SW480 (cell line): ENCODE measurements at places on chromosomes 1 and 21.

DNA sequence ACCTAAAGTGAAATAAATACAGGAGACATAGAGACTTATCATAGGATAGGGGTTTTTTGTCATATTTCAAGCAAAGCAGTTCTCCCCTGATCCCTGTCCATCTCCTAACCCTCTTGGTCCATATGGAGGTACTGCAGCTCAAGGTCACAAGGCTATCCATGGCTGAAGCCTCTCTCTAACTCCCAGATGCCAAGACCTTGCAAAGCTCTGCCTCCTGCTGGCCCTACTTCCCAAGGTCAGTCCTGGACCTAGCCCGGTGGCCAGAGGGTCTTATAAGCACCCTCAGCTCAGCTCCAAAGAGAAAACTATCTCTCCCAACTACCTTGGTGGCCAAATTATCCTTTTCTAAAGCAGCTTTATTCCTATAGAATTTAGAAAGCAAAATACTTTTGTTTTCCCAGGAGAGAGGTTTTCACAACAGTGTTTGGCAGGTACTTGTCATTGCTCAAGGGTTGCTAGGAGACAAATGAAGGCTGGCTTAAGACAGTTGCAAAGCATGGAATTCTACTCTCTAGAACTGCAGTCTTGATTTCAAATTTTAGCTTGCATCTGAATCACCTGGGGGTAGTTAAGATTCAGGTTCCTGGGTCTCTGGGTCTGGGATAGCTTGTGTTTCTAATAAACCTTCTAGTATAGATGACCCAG lies 121.5 kb downstream of the XCL2 start:
- DNase-seq: no peak

DNA sequence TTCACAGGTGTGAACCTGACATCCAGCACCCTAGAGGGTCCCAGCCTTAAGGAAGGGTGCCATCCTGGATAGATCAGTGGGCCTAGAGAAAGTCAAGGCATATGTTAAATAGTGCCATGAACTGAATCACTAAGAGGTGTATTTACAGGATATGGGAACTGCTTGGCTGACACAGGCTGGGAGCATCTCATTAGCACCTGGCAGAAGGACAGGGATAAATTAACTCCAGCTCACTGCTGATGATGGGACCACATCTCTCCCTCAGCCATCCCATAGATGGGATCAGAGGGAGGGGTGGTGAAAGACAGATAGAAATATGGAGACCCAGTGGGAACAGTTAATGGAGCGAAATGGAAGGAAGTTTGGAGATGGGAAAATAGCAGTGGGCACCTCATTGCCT lies 122.0 kb downstream of the IGSF21 start:
- no peak for DNase-seq

- DNase-seq: no peak
These were observed 438 bp downstream of the MRPS6 start for GRCh38 chr21:34073749-34074282.

DNA sequence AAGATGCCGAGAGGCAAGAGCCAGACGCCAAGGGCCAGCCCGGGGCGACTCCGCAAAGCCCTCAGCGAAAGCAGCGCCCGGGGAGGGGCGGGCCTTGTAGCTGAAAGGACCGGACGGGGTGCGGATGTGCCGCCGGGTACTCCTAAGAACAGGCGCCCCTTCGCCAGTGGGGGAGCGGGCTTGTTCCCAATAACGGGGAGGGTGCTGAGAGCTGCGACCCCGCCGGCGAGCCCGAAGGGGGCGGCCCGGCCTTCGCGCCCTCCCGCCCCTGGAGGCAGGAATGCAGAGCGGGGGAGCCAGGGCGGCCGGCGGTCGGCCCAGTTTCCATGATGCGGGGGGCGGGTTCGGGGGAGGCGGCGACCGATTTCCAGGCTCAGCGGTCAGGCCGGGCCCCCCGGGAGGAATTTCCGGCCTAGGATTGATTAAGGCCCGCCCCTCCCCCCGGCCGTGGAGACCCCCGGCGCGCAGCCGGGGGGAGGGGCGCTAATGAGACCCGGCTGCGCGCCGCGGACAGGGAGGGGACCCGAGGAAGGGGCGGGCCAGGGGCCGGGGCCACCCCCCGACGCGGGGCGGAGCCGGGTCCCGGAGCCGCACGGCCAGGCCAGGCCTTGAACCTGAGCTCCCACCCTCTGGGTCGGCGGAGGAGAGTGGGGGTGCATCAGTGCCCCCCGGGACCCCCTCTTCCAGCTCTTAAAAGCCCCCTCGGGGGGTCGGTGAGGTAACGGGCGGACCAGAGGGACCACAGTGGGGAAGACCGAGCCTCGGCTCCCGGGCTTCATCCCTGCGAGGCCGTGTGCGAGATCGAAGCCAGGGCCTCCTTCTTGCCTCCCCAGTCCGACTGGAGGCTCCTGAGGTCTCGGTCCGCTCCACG lies 898 bp upstream of the TMEM200B start:
- no peak for DNase-seq

DNA sequence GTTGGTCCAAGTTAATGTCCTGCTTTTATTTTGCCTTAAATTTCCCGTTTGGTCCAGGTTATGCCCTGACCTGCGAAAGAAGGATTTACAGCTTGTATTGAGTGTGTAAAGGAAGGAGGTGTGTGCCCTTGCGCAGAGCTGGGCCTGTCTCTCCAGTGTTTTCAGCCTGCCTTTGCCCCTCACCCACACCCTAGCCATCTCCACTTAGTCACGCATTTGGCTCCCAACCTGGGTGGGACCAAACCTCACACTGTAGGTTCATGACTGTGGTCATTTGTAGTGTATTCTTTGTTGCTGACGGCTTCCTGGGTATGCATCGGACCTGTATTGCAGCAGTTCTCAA lies 572 bp upstream of the SRSF10 start:
- peak; percentile 97 for DNase-seq

GRCh38 chr1:36321119-36321951 lies 2.1 kb downstream of the EVA1B start:
- DNase-seq: peak; percentile 68

GRCh38 chr1:87707411-87707810 lies 378.7 kb downstream of the LMO4 start:
- DNase-seq: no peak

- peak; percentile 82 for DNase-seq
These were observed 105.0 kb downstream of the MATN1 start for GRCh38 chr1:30618335-30618747.

GRCh38 chr1:171881442-171881841 lies 40.1 kb downstream of the DNM3 start:
- peak; percentile 58 for DNase-seq

GRCh38 chr1:4784761-4785160 lies 130.4 kb downstream of the AJAP1 start:
- DNase-seq: no peak

DNA sequence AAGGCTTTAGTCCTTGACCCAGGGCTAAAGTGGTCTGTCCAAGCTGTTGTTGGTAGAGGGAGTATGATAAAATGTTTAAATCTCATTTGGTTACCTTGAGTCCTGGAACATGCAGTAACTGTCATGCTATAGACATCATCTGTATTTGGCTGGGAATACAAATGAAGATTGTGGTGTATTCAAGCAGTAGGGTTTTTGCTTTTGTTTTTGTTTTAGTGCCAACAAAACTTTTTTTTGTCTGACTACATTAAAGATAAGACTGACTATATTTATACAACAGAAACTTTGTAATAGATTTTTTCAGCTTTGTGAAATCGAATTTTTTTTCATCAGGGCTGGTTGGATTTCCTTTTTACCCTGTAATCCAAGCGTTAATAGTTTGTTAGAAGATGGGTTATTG lies 7.4 kb upstream of the SARS1 start:
- DNase-seq: no peak

- no peak for DNase-seq
These were observed 401 bp upstream of the ARHGEF10L start for GRCh38 chr1:17539118-17539476.

DNA sequence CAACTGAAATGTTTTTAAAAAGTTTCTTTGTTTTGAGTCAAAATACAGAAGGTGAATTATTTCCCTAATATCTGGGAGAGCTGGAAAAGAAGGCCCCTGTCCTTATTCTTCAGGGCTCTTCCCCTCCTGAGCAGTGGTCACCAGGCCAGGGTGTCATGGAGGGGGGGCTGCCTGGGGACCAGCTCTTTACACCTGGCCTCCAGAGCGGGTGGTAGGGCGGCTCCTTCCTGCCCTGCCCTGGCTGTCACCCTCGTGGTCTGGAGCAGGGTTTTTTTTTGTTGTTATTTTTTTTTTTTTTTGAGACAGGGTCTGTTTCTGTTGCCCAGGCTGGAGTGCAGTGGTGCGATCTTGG lies 6.6 kb downstream of the SKI start:
- DNase-seq: no peak

GRCh38 chr1:226798427-226799411 lies 59.6 kb upstream of the ITPKB start:
- no peak for DNase-seq

- DNase-seq: no peak
These were observed 56.0 kb downstream of the SASS6 start for GRCh38 chr1:100076744-100077143.

- no peak for DNase-seq
These were observed 301.7 kb downstream of the GRIK1 start for GRCh38 chr21:29638138-29638537.

- DNase-seq: no peak
These were observed 18.3 kb downstream of the SGIP1 start for GRCh38 chr1:66552287-66552686.

GRCh38 chr1:58620926-58621325 lies 43.9 kb upstream of the TACSTD2 start:
- no peak for DNase-seq

DNA sequence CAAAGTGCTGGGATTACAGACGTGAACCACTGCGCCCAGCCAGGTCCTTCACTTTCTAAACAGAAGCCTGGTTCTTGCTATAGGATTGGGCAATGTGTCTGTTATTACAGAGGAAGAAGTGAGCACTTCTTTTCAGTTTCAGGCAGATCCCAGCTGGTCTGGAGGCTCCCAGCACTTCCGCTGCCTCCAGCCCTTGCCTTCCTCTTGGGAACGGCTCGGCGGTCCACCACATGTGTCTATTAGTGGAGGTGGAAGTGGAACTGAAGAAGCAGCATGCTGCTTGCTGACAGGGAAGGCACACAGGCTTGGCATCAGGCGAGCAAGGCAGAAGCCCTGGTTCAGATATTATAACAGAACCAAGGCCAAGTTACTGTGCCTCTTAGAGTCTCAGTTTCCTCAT lies 17.0 kb downstream of the MKNK1 start:
- no peak for DNase-seq

DNA sequence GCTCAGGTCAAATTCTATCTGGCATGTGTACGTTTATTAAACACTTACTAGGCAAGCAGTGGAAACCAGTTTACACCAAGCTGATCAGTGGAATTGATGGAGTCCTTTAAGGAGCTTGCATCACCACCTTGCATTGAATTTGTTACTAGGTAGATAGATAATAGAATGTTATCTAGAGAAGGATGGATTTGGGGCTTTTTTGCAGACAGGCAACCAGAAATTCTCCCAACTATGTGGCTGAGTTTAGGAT lies 44.9 kb downstream of the HHAT start:
- DNase-seq: no peak

DNA sequence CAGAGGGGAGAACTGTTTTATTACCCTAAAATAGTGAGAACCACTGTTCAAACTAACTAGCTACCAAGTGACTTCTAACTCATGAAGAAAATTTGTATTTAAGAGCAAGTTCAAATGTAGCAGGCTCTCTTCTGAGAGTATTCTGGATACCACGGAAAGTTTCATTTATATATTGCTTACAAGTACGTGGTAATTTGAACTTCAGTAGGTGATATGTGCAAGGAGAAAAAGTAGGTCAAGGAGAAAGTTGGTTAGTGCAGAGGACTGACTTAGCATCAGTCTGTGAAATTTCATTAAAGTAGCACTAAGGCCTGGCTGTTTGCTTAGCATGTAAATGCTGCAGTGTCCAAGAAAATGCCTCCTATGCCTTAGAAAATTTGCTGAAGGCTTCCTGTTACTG lies 16.7 kb downstream of the SERPINC1 start:
- no peak for DNase-seq

GRCh38 chr1:155967341-155968050 lies 10.9 kb downstream of the ARHGEF2 start:
- DNase-seq: no peak

- peak; percentile 83 for DNase-seq
These were observed 2.3 kb upstream of the VWA1 start for GRCh38 chr1:1432951-1433803.

DNA sequence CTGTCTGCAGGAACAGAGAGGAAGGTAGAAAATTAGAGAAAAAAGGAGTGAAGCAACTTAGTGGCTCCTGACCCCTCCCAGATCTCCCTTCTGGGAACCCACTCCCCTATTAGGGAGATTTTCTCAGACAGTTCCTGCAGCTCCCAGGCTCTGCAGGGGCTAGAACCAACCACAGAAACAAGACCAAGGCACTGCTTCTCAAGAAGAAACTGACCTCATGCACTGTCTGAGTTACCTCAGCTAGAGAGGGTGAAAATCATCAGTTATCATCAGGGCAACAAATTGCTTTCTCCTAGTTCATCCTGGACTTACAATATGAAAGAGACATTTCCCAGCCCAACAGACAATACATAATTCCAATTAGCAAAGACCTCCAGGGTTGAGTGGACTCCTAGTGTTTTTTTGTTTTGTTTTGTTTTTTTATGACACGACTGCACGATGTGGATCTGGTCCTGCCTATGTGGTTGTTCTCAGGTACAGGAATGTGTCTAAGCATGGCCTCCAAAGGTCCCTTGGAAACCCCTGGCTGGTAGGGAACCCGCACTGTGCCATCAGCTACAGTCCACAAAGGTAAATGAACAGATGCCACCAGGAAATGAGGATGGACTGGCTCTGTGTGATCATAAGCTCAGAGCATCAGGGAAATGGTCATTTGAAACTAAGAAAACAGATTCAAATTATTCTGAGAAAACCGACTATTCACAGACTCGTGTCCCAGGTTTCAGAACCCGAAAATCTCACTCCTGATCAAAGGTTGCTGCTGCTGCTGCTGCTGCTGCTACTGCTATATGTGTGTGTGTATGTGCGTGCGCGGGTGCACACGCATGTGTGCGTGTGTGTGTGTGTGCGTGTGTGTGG lies 65.3 kb downstream of the LAMC2 start:
- DNase-seq: no peak

DNA sequence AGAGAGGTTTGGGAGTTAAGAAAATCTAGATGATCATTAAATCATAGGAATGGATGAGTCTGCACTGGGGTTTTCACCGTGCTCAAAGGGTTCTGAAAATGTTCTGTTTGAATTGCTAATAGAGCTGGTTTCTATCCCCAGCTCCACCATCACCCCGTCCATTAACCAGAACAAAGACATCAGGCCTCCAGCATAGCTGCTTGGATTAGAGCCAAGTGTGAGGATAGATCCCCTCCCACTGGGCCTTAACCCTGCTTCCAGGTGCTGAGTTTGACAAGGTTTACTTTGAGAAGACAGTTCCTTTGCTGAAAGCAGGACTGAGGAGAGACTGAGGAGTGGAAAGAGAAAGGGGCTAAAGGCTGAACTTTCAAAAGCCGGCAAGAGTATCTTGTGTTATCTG lies 48.3 kb downstream of the MPZL1 start:
- DNase-seq: no peak

GRCh38 chr1:45340816-45341466 lies 701 bp upstream of the MUTYH start:
- DNase-seq: no peak

GRCh38 chr1:187744665-187745064 lies 915.9 kb downstream of the PLA2G4A start:
- no peak for DNase-seq
